ENCODE measurements at places on chromosomes 1 and 21.

DNA sequence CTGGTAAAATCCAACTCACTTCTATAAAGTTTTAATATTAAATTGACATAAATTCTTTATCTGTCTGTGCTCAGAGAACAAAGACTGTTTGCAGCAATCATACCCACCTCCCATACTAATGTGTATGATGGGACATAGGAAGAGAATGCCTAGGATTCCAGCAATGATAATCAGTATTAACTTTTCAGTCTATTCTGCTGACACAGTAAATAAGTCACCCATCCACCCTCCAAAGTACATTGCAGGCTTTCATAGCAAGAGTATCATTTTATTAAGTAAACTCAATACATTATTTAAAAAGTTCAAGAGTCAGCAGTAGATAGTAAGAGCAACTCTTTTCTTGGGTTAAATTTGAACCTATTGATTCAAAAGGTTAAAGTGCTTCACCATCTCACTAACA is 8.8 kb downstream of the RBM34 start:
- no peak for DNase-seq

DNA sequence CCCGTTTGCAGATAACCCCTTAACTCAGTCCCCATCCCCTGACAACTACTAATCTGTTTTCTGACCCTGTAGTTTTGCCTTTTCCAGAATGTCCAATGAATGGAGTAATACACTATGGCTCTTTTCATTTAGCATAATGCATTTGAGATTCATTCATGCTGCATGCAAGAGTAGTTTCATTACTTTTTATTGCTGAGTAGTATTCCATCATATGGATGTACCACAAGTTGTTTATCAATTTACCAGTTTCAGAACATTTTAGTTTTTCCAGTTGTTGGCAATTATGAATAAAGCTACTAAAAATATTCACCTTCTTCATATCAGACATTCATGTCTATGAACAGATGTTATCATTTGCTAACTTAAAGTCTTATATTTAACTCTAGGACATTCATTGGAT is 45.3 kb downstream of the STXBP3 start:
- no peak for DNase-seq

GRCh38 chr1:76302711-76303339 is 228.3 kb downstream of the ST6GALNAC3 start:
- no peak for DNase-seq

- DNase-seq = no peak
These were observed 42.0 kb downstream of the VPS26C start for GRCh38 chr21:37224861-37225839.

Measured in COR-L47 (cell line).